ENCODE measurements at places on chromosomes 1 and 21.

DNA sequence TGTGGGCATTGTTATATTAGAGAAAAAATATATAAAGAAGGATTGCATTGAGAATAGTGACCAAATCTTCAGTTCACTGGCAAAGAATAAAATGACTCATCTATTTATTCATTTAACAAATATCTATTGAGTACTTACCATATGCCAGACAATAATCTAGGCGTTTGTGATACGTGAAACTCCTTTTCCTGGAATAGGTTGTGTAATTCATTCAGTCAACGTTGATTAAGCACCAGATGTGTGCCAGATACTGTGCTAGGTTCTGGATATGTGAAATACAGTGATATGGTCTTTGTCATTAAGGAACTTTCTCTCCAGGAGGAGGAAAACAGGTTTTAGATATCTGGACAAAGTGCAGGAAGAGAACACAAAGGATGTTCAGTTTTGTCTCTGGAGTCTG lies 344.5 kb downstream of the RWDD3 start:
- no peak for DNase-seq

GRCh38 chr1:174276087-174276486 lies 116.8 kb downstream of the RABGAP1L start:
- DNase-seq = no peak

GRCh38 chr1:51661081-51661518 lies 44.2 kb downstream of the OSBPL9 start:
- DNase-seq = no peak

DNA sequence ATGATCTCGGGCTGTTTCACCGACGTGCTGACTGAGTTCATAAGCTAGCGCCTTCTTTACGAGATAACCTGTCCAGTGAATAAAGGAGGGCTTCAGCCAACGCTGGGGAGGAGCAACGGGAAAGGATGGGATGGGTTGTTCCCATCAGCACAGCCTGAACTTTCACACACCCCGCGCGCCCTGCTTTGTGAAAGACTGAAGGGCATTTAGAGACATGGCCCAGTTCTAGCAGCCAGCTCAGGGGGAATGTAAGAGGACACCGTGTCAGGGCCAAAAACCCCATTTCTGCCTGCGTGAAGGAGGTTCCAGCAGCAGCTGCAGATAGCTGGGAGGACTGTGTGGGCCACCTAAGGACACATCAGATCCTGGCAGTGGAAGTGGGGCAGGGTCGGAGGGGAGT lies 255.1 kb upstream of the RAB4A start:
- no peak for DNase-seq

GRCh38 chr1:205547936-205548827 lies 43.7 kb downstream of the CDK18 start:
- DNase-seq = peak; percentile 68
